Bladder microvascular endothelial cell (primary cell): ENCODE measurements at places on chromosomes 4 and X. TPM values are rescaled to one million over a fixed set of nuclear protein-coding genes. Genes with fewer than 3 reads are reported as not detected.

CCKAR gene
- not detected in 2 replicates for total RNA-seq

RBBP7 gene
- total RNA-seq = 115 and 145 TPM in 2 replicates

CCDC120 gene
- total RNA-seq = 0.49 and 1.7 TPM in 2 replicates

DMRTC1 gene
- not detected in 2 replicates for total RNA-seq

NR0B1 gene
- not detected in 2 replicates for total RNA-seq

MAOA gene
- total RNA-seq = 13.6 and 203 TPM in 2 replicates

PACRGL gene
- total RNA-seq = 12.8 and 22.0 TPM in 2 replicates

GPR82 gene
- not detected in 2 replicates for total RNA-seq

CDS1 gene
- total RNA-seq = 0.06 and 0.32 TPM in 2 replicates

TKTL2 gene
- 0.06 TPM in 1 of 2 replicates, not detected in the other for total RNA-seq

TMEM35A gene
- total RNA-seq = 0.16 and 1.3 TPM in 2 replicates

FGF2 gene
- total RNA-seq = 11.8 and 21.4 TPM in 2 replicates

NLGN4X gene
- under 0.01 and 0.50 TPM in 2 replicates for total RNA-seq

GRIPAP1 gene
- total RNA-seq = 23.3 and 40.8 TPM in 2 replicates

MXD4 gene
- total RNA-seq = 56.8 and 79.3 TPM in 2 replicates
